ENCODE measurements at places on chromosomes 6 and 20. TPM values are rescaled to one million over a fixed set of nuclear protein-coding genes. Genes with fewer than 3 reads are reported as not detected.

HRH3 gene
- total RNA-seq: not detected

RIPPLY2 gene
- total RNA-seq: not detected

ARMH2 gene
- not detected for total RNA-seq

CGA gene
- not detected for total RNA-seq

LGSN gene
- not detected for total RNA-seq

EEF1A2 gene
- 852 TPM for total RNA-seq

LRRC73 gene
- total RNA-seq: 2.3 TPM

DDO gene
- 19.7 TPM for total RNA-seq

ZSCAN23 gene
- total RNA-seq: 2.9 TPM

KIF25 gene
- total RNA-seq: not detected

ATXN1 gene
- 50.7 TPM for total RNA-seq

SCAF8 gene
- 46.1 TPM for total RNA-seq

PCSK2 gene
- total RNA-seq: 2.1 TPM

OR2J3 gene
- not detected for total RNA-seq

PDE7B gene
- total RNA-seq: 11.6 TPM

RIMS4 gene
- total RNA-seq: 1.2 TPM

RNF39 gene
- total RNA-seq: not detected

F13A1 gene
- 77.9 TPM for total RNA-seq

MTFR2 gene
- total RNA-seq: 1.2 TPM

POPDC3 gene
- total RNA-seq: 31.6 TPM

KCNB1 gene
- total RNA-seq: 1.1 TPM

MAFB gene
- total RNA-seq: 21.8 TPM

GPANK1 gene
- total RNA-seq: 16.8 TPM

SLPI gene
- total RNA-seq: 1.4 TPM

DYNLT2 gene
- total RNA-seq: 1.0 TPM

PRSS35 gene
- total RNA-seq: 6.6 TPM

PTCHD4 gene
- 0.50 TPM for total RNA-seq

ZC2HC1B gene
- total RNA-seq: not detected

TMEM151B gene
- total RNA-seq: not detected

KHDC1L gene
- total RNA-seq: not detected

GABRR2 gene
- total RNA-seq: 0.26 TPM

C20orf141 gene
- not detected for total RNA-seq

APOM gene
- 1.9 TPM for total RNA-seq

C2 gene
- total RNA-seq: 19.8 TPM

PAX1 gene
- total RNA-seq: not detected

WFDC5 gene
- not detected for total RNA-seq

DLK2 gene
- total RNA-seq: not detected

EPPIN gene
- total RNA-seq: not detected

PNRC1 gene
- total RNA-seq: 223 TPM

ANGPT4 gene
- not detected for total RNA-seq

CD93 gene
- 43.7 TPM for total RNA-seq

Measured in right cardiac atrium (tissue), 5 donors.